ENCODE measurements at places on chromosomes 1 and 21.

DNA sequence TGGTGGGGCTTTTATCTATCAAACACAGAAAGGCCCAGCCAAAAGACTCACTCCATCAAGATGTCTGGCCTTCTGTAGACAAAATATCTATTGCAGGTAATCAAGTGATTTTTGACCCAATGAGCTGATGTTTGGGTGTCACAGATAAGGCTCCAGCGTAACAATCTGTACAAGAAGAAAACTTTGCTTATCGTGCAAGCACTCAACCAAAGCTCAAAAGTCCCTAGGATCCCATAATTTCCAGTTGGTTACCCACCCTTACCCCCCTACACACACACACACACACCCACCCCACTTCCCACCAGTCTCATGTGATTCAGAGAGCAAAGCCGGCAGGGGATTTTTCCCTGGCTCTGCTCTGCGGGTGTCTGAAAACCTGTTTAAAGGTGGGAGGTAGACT lies 5.8 kb downstream of the ITPKB start:
- peak; percentile 33 for DNase-seq

DNA sequence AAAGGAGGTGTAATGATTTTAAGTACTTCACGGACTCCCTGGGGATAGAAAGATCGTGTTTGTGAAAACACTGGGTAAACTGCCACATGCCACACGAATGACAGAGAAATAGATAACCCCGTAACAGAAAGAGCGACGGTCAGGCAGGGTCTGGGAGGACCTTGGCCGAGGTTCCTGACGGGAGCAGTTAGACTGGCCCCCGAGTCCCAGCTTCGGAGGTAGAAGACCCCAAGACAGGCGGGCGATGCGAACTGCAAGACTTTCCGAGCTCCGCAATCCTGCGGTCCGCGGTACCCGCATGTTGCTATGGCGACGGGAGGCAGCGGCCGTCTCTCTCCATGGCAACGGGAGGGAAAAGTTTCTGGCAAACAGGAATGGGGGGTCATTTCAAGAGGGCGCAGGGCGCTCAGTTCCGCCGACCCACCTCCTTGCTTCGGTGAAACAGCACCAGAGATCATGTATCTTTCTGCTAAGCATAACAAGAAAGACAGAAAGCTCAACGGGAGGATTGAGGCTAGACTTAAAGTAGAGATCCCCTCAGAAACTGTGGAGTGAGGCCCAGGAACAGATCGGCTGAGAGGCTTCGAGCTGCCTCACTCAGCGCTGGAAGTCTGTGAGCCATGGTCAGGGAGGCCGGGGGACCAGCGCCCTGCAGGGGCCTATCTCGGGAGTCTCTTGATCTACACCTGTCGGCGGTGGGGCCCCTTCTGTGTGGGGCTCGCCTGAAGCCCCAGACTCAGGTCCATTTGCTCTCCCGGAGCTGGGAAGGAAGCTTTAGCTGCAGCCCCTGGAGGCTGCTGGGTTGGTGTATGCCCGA lies 685 bp upstream of the SYT6 start:
- no peak for DNase-seq

DNA sequence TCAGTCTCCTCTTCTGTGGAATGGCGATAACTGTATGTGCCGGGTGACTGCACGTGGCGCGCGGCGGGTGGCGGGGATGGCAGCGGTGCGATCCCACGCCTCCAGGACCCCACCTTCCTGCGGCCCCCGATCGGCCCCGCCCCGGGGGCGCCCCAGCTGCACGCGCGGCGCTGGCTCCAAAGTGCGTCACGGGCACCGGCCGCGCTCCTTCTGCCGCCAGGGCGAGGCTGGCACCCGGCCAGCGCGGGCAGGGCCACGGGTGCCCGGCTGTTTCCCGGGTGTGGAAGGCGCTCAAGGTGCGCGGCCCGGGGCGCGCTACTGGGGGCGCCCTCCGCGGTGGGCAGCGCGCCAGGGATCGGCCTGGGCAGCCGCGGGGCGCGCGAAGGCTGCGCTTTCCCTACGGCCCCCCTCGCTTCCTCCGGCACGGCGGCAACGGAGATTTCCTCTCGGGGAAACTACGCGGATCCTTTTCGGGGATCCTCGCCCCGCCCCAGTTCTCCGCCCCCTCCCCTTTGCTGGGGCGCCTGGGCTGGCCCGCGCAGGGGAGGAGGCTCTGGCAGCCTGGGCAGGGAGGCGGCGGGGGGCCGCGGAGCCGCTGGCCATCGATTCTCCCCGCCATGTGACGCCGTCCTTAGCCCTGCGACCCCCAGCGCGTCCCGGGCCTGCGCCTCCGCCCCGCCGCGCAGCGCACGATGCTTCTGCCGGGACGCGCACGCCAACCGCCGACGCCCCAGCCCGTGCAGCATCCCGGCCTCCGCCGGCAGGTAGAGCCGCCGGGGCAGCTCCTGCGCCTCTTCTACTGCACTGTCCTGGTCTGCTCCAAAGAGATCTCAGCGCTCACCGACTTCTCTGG lies at the start of gene EVA1C:
Gene EVA1C, plus strand, starts transcription at position 545 of the 853 bp plus-strand sequence. Its CDS starts 148 bp downstream, at position 693.
- DNase-seq: no peak

GRCh38 chr21:28805885-28806284 lies 186.8 kb downstream of the LTN1 start:
- no peak for DNase-seq

DNA sequence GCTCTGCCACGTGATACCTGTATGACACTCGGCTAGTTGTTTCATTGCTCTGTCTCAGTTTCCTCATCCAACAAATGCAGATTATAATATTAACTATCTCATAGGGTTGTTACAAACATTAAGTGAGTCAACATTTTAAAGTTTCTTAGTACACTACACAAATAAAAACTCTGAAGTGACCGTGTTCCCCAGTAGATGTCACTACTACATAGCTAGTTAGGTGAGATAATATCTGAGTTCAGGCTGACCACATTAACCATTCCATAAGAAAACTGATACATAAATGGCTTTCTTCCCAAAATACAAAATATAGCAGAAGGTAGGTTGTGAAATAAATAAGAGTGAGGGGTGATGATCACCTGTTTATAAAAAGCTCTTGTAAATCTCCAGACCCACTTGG lies 214.1 kb downstream of the NUF2 start:
- no peak for DNase-seq

DNA sequence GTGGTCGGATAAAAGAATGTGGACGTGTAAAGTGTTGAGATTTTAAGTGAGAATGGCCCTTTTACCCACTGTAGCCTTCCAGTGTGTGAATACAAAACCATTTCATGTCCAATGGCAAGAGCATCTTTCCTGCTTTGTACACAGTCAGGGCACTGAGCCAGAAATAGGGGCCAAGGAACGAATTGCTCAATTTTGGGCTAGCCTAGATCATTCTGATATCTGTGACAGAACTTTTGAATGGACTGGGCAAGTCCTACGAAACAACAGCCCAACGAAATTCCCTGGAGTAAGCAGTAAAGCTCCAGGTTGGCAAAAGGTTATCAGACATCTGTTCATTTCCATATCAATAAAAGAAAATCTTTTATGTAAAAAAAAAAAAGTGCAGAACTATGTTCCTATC lies 5.5 kb downstream of the KIF26B start:
- DNase-seq: no peak

DNA sequence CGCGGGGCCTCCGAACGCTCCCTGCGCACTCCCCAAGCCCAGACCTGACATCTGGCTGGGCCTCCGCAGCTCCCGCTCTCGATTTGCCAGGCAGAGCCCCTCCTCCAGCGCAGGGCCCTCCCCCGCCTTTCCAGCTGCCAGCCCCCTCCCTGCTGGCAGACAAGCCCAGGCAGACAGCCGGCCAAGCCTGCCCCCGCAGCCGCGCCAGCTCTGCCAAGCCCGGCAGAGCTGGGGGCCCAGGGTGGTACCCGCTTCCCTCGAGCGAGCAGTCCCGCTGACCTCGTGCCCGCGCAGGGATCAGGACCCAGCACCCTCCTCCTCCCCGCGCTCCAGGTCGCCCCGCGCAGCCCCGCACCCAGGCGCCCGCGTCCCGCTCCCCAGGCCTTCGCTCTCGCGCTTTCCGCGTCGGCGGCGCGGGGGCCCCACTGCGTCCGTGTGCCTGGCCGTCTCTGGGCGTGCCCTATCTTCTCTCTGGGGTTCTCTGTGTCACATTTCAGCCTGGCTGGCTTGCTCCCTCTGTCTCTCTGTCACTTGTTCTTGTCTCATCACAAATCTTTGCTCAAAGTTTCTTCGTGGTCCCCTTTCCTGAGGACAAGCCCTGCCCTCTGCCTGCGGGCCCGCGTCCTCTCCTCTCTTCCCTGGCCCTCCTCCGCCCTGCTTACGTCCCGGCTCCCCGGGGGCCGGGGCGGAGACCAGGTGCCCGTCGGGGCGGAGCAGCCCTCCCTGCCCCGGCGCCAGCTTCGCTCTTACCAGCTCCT lies 580 bp downstream of the INKA2 start:
- peak; percentile 50 for DNase-seq

DNA sequence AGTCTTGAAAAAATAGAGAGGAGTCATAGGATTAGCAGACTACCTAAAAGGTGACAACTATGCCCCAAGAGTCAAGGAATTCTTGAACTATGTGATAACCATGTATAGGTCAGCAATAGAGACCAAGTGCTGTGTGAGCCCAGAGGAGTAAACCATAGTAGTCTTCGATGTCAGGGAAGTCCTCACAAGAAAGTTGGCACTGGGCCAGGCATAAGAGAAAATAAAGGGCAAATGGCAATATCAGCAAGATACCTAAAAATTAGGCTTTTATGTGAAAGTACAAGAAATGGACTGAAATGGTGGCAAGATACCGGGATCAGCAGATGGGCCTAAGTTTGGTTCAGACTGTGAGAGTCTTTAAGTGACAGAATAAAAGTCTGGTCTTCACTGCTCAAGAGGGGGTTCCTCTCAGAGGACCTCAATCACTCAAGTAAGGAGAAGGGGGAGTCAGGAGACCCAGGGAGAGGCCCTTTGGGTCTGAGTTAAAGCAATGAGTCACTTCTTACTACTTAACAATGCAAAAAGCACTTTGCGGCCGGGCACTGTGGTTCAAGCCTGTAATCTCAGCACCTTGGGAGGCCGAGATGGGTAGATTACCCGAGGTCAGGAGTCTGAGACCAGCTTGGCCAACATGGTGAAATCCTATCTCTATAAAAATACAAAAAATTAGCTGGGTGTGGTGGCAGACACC lies 95.0 kb downstream of the TEX35 start:
- no peak for DNase-seq

DNA sequence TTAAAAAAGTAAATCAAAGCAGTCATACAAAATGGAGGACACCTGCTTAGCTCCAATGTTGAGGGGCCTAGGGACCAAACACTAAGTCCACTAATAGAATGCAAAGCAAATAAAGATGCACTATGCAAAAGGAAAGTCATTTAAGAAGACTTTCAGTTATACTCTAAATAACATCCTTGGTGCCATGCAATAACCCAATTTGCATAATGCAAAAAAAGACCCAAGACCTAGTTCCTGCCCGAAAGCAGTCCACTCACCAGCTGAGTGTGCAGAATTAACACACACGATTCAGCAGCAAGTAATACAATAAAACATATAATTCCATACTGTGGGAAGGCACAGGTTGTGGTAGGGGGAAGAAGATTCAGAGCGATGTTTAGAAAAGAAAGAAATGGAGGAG lies 101.8 kb downstream of the TGFBR3 start:
- no peak for DNase-seq

GRCh38 chr1:109193653-109194590 lies 19.8 kb upstream of the SARS1 start:
- peak; percentile 47 for DNase-seq

DNA sequence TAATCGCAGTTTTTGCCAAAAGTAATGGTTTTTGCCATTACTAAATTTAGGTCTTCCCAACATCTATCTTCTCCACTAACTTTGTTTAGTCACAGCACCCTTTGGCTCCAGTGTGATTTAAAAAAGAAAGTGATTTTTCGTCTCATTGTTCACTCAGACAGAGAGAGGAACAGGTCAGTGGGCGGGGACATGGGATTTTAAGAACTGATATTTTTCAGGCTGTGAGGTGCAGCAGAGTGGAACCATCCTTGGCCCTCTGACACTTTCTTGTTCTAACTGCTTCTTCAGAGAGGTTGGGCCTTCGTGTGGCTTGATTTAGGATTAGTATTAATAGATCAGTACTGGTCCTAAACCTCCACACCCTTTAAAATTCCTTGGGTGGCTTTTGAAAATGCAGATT lies 38.8 kb downstream of the CASQ2 start:
- no peak for DNase-seq

- no peak for DNase-seq
These were observed 149.1 kb downstream of the GREM2 start for GRCh38 chr1:240462766-240463395.

GRCh38 chr1:157494093-157494492 lies 58.2 kb downstream of the FCRL5 start:
- DNase-seq: no peak

- no peak for DNase-seq
These were observed 79.2 kb downstream of the NRDC start for GRCh38 chr1:51799372-51799771.

DNA sequence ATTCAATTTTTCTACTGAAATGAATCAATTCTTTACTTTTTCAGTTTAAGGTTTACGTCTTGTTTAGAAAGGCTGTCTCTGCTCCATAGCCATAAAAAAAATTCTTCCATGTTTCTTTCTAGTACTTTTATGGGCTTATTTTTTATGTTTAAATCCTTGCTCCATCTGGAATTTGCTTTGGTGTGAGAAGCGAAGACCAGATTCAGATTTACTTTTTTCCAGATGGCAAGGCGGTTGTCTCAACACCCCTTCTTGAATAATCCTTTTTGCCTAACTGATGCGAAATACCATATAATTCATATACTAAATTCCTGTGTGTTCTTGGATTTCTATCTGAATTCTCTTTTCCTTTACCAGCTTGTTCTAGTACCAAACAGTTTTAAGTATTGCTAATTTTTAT lies 101.5 kb downstream of the C1orf94 start:
- DNase-seq: no peak

- no peak for DNase-seq
These were observed 96.0 kb downstream of the ESRRG start for GRCh38 chr1:216627252-216627651.

DNA sequence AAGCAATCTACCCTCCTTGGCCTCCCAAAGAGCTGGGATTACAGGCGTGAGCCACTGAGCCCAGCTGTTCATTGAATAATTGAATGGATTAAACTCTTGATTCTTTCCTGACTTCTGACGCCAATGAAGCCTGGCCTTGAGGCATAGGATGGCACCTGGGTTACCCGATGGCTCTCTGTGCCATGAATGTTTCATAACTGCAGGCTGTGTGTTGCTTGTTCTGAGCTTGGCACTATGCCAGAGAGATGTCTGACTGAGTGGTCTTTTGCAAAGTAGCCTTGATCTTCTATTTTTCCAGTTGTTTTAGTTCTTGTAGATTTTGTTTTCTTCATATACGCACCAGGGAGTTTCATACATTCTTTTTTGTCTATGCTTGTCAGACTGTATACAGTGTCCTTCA lies 38.5 kb upstream of the AK4 start:
- DNase-seq: no peak

DNA sequence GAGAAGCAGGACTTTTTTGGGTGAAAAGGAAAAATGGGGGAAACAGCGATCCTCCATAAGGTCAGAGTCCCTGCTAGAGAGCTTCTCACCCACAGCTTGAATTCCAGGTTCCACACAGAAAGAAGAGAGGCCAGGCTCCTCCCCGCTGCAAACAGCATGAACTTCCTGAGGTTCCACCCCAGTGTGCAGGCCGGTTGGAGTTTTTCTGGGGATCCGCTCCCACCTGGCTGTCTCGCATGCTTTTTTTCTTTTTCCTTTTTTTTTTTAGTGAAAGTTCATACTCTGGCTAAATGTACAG lies 595.1 kb upstream of the ZP4 start:
- DNase-seq: no peak

GRCh38 chr1:12649971-12650421 lies 6.1 kb downstream of the AADACL4 start:
- peak; percentile 75 for DNase-seq
